ENCODE measurements at places on chromosomes 2 and 18. TPM values are rescaled to one million over a fixed set of nuclear protein-coding genes. Genes with fewer than 3 reads are reported as not detected.

VWA3B gene
- total RNA-seq = not detected

DNA sequence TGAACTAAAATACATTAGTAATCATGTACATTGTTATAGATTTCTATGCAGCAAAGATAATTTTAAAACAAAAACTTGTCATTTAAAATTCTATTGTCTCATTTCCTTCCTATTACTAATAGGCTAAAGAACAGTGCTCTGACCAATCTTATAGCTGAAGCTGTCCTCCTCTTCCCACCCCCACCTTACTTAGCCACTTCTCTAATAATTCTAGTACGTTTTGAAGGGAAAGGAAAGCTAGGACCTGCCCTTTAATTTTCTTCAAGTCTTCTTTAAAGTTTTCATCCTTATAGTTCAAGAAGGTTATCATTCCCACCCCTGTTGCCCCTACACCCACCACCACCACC lies 121.6 kb downstream of the RBMS1 start:
- DNase-seq = no peak

GRCh38 chr2:232861353-232861752 lies 8.7 kb upstream of the SNORC start:
- DNase-seq = no peak

- DNase-seq = no peak
Measured at GRCh38 chr2:187775196-187775595, 221.0 kb upstream of the TFPI start.

DNA sequence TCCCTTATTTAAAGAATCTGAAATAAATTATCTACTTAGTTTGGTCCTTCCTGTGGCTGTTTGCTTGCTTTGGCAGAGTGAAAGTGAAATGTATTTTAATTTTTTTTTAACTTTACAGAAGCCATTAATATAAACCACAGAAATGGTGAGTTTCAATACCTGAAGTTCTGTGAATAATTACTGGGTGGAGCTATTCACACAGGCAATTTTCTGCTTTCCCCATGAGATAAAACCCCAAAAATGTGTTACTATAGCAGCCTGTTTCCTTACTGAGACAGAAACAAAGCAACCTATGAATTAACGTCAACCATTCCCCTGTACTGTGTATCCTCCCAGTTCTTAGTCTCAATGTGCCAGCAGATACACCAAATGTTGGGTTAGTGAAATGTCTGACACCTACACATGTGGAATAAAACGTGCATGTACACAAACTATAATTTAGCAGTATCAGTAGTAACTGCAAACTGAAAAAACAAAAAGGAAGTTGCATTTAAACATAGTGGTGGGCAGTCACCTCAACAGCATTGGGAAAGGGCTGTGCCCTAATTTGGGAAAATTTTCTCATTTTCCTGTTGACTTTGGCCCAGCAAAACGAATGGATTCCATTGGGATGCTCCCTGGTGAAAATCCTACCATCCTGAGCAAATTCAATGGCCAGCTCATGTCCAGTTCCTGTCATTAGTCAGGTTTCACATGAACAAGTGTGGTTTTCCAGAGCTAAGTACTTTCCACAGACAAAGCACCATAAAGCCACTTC lies 73.1 kb upstream of the RMDN2 start:
- no peak for DNase-seq

MAP4K3 gene
- total RNA-seq = 6.5 TPM

DNA sequence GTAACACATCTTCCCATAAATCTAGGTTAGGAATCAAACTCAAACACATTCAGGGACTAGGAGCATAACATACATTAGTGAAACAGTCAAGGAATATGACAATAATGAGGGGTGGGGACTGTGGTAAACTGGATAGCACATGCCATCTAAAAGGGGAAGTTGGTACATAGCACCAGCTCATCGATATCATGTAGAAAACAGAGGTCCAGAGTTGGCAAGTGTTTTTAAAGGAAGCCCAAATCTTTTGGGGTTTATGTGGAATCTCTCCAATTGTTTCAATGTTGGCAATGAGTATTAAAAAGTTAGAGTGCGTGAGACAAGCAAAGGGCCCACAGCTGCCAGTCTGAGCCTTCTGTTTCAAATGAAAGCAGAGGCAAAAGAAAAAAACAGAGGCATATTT lies 24.4 kb downstream of the KLF7 start:
- no peak for DNase-seq

GRCh38 chr18:44777457-44778192 lies 96.9 kb downstream of the SETBP1 start:
- no peak for DNase-seq

Measured in activated CD8-positive, alpha-beta T cell treated with anti-CD3 and anti-CD28 coated beads for 36 hours (primary cell).